Stimulated activated naive CD4-positive, alpha-beta T cell treated with Interleukin-2 at 50 U/mL for 16 hours (primary cell): ENCODE measurements at places on chromosomes 16 and 17.

- no peak for DNase-seq
These were observed 61.4 kb upstream of the TMC5 start for GRCh38 chr16:19356024-19356952.

DNA sequence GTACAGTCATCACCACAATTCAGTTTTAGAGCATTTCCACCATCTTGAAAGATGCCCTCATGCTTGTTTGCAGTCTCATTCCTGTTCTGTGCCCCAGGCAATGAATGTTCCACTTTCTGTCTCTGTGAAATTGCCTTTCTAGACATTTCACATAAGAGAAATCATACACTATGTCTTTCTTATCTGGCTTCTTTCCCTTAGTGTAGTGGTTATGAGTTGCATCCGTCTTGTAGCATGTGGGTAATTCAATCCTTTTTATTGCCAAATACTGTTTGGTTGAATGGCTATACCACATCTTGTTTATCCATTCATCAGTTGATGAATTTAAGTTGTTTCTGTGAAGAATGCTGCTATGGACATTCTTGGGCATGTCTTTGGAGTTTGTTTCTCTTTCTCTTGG is 132.5 kb upstream of the PLCG2 start:
- no peak for DNase-seq

DNA sequence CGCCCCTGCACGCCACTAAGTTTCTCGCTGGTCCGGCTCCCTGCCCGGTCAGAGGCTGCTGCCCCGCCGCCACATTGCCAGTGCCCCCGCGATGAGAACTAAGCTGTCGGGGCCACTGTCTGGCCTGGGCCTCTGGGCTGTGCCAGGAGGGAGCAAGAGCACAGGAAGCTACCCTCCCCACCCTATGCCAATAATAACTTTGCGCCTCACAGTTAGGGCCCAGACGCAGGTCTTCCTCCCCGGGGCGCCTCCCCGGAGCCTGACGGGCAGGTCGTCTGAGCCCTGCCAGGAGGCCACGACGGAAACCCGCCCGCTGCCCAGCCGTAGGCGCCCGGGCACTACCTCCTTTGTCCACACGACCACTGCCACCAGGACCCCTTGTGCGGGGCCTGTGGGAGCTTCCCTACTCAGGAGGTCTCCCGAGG is 1.5 kb downstream of the ZFPM1 start:
- peak; percentile 62 for DNase-seq

GRCh38 chr16:59296888-59297287 is 562.8 kb upstream of the GOT2 start:
- DNase-seq, result no peak

- no peak for DNase-seq
These were observed 410.1 kb downstream of the NPIPA8 start for GRCh38 chr16:17926461-17926860.

- DNase-seq, result peak; percentile 34
These were observed 3.4 kb downstream of the SGCA start for GRCh38 chr17:50169121-50169764.

DNA sequence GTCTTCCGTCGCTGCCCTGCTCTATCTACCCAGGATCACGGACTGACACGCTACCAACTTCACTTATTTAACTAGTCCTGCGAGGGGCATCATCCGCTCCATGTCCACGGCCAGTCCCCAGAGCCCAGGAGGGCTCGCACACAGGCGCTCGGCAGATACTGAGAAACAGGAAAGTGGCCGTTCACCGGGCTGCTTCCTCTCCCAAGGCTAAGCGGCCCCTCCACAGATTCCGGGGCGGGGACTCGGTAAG is 388 bp downstream of the OXLD1 start:
- DNase-seq, result no peak

DNA sequence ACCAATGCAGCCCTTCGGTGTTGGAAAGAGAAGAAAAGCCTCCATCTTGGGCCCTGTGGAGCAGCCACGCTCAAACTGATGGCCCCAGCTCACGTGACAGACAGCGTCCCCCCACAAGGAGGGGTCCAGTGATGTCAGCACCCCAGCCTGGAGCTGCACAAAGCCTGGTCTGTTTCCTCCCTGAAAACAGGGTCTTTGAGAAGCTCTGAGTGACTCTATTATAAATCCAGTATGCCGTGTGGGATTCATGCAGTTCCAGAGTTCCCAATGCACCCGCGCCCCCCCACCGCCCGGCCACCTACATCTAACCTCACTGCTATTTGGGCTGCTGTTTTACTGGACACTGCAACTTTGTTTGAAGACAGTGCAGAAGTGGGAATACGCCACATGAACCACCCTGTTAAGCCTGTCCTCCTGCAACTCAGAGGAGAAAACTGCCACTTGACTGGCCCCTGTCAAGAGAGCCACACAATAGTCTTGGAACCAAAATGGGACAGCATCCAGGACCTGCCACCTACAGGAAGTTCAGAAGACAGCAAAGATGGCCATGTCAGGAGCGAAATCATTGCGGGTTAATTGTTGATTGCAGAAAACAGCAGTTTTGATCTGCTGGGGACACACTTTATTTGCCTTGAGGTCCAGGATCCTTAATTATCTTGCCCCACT is 33.1 kb downstream of the PMP22 start:
- no peak for DNase-seq
